Spinal cord (tissue), 10 donors: ENCODE measurements at places on chromosomes 1 and 21.

DNA sequence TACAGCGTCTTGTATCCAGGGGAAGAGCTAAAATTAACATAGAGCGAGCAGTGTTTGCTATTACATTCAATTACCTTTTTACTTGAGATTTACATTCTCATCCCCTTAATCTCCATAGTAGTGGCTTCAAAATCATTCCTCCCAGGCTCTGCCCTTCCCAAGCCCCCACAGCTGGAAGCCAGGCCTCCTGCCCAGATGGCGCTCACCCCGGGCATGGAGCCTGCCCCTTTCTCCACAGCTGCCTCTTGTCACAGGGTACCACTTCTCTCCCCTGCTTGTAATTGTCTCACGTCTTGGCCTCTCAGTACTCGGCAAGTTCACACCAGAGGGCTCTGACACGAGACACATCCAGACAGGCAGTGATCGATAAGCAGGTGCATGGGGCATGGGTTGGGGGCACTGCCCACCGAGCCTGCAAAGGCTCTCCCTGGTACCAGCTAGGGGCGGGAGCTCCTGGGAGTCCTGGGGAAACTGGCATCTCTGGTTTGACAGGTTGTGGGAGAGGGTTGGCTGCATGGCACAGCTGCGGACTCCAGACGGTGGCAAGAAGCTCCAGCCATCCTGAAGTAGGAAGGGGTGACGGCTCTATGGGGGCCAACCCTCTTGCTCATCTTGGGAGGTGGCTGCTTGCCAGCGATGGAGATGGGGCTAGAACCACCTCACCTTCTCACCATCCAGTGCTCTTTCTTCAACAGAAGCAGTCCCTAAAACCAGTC, 20.1 kb downstream of the CASZ1 start:
- DNase-seq = no peak

DNA sequence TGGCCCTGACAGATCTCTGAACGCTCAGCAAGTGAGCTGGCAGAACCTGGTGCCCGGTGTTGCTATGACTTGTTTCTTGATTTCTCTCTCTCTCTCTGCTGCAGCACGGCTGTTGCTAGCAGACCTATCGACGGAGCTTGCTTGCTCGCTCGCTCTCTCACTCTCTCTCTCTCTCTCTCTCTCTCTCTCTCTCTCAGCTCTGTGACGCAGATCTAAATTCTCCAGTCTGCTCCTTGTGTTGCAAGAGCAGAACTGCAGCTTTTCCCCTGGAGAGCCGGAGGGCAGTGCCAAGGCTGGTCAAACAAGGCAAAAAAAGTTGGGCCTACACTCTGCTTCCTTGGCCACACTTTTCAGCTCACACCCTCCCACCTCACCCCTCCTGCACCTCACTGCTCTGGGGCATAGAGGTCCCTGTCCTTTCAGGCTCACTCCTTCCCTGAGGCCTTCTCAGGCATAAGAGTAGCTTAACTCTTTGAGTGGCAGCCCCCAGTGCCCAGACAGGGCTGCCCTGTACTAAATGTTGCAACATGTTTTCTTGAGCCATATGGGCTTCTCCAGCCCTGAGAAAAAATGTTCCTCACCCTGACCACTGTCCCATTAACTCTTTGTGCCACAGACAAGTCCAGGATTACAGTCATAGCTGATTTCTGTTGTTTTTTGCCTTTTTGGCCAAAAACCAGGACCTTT, 72.2 kb downstream of the CD46 start:
- peak; percentile 95 for DNase-seq

GRCh38 chr1:50651476-50652263, 228.4 kb upstream of the DMRTA2 start:
- DNase-seq = no peak

DNA sequence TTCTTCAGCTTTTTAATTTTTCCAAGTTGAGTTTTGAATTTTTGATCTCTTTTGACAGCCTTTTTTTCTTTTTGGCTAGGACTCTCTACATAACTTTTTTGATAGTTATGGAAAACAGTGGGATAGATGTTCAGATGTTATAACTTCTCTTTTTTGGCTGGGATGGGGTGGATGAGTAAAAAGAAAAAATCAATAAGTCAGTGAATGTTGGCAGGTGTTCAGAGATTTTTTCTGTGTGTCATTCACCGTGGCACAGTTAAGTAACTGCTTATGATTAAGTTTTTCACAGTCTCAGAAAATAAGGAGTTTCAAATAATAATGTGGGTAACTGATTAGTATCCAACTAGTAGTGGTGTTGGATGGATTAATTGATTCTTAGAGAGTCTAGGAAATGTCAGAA, 24.0 kb downstream of the HS2ST1 start:
- no peak for DNase-seq

DNA sequence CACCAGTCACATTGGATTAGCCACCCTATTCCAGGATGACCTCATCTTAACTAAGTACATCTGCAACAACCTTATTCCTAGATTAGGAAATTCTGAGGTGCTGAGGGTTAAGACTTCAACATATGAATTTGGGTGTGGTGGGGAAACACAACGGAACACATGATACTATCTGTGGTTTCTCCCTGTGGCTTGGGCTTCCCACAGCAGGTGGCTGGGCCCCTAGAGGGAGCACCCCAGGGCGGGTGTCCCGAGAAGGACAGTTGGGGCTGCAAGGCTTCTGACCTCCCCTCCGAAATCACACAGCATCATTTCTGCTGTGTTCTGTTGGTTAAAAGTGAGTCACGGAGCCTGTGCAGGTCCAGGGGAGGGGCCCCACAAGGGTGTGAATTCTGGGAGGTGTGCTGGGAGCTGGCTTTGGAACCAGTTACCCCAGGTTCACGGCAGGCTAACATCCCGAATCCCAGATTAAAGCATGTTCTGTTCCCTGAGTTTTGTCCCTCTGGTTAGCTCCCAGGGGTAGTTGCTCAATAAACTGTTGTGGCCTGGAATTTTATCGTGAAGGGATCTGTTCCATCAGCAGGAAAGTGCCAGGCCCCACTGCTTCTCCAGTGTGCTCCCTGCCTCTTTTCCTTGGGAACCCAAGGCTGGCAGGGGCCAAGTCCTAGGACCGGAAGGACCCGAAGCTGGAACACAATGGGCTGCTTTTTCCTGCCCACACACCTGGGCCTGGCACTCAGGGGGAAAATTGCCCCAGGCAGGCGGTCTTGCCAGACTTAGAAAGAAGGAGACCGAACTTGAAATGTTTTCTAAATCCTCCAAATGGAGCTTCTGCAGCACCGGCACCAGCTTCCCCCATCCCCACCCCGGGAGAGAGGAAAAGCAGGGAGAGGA, 154.0 kb upstream of the WNT4 start:
- DNase-seq = no peak

DNA sequence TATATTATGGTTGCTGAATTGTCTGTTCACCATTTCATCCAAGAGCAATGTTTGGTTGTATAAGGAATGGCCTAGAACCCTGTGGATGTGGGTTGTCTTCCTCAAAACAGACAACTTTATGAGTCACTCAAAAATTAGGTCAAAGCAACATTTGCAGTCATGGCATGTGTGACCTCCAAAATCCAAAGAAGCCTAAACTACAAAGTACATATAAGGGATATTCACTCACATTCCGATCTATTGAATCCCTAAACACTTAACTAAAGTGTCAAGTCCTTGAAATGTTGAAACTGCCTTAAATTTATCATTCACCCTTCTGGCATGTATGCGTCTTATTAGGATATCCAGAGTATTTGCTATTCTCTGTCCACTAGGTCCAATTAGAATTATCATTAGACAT, 491.5 kb downstream of the NUF2 start:
- DNase-seq = no peak

DNA sequence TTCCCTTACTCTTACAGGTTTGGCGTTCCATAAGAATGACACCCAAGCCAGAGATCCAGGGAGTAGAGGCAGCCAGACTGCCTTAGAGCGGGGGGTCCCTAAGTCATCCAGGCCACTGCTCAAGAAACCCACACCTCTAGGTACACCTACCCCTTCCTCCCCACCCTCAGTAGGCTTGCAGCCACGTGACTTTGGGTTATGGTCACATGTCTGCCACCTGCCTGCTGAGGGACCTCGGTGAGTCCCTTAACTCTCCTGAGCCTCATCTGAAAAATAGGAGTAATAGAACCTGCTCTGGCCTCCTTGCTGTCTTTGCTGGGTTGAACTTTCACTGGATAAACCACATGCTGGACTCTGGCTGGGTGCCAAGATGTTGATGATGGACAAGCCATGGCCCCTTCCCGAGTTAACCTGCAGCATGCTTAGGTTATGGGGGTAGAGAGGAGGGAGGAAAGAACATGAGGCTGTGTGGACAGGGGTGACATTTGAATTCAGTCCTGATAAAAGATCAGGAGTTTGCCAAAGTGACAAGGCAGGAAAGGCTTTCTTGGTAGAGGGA, 4.5 kb downstream of the RPS6KA1 start:
- DNase-seq = no peak

GRCh38 chr1:98176936-98177335, 256.1 kb upstream of the DPYD start:
- no peak for DNase-seq

DNA sequence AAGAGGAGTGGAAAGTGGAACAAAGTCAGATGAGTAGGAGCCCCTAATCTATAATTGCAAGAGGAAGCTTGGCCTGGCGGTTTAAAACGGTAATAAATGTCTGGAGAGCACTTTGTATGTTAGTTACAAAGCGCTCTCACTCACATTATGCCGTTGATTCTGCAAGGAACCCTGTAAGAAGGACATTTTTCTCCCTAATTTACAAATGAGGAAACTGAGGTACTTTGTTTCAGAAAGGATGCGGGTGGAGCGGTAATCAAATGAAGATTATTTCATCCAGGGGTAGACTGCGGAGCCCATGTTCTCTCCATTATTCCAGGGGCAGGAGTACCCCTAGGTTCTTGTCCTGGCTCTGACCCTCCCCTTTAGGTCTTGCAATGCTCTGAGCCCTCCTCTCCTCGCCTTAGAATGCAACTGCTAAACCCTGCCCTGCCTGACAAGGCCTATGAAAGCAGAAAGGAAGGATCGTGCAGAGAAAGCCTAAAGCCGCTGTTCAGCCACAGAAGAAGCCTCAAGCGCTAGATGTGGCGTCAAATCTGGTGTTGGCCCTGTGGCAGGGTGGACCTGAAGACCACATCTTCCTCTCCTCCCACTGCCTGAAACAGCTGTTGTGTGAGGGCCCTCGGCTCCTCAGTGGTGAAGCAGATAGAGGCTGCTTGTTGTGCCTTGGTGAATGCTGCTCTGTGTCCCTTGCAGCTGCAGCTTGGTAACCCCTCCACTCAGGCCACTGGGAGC, 588 bp upstream of the PACC1 start:
- no peak for DNase-seq

- peak; percentile 39 for DNase-seq
Measured at GRCh38 chr1:89670163-89670562, 37.2 kb downstream of the LRRC8C start.

DNA sequence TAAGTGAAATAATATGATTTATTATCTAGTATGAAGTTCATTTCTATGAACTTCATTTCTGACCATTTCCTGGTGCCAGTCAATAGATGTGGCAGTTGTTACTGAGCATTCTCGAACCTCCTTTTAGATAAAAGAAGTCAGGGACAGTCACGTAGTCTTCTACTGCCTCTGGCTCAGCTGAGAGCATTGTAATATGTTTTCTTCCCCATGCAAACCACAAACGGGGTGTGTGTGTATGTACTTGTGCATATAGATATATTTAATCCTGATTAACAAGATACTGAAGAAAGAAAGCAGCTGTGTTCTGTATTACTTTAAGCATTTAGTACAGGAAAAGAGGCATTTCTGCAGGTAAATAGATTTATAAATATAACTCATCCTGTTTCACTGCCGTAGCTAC, 21.6 kb downstream of the ZNF684 start:
- DNase-seq = no peak

- DNase-seq = peak; percentile 84
Measured at GRCh38 chr1:53238197-53239155, at the start of gene MAGOH. TSS of gene MAGOH (minus strand) at chr1:53238518. CDS start at chr1:53238448, 70 bp downstream.

- DNase-seq = no peak
Measured at GRCh38 chr1:33017175-33017574, 19.5 kb downstream of the AK2 start.

GRCh38 chr1:183588827-183589226, 1.4 kb downstream of the NCF2 start:
- DNase-seq = peak; percentile 72

DNA sequence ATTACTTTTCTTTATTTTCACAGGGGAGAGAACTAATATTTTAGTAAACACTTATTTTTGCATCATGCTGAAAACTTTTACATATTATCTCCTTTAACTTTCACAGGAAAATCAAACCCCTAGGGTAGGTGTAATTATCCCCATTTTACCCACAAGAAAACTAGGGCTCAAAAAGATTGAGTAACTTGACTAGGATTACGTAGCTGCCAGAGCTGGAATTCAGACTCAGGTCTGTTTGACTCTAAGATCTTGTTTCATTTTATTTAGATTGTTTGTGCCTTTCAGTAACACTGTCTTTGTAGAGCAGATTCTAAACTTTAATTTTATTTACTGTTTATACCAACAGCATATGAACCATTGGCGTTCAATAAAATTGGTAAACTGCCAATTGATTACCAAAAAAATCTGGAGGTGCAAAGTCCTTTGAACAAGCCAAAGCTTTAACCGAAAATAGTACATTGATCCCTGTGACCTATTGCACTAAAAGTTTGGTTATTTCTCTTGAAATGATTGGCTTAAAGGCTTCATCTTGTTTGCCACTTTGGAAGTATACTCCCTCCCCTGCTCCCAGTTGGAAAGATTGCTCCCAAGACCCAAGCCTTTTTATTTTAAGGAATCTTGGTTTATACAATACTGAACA, 71.0 kb upstream of the WDR26 start:
- DNase-seq = no peak

DNA sequence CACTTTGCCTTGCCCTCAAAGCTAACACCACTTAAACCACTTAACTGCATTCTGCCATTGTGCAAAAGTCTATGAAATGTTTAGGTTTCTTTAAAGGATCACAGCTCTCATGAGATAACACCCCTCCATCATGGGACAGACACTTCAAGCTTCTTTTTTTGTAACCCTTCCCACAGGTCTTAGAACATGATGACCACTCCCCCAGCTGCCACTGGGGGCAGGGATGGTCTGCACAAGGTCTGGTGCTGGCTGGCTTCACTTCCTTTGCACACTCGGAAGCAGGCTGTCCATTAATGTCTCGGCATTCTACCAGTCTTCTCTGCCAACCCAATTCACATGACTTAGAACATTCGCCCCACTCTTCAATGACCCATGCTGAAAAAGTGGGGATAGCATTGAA, 7.7 kb downstream of the ADAMTS1 start:
- DNase-seq = no peak

GRCh38 chr1:27007909-27008582, 4.6 kb downstream of the TENT5B start:
- no peak for DNase-seq

GRCh38 chr1:73813716-73814115, 384.3 kb downstream of the LRRIQ3 start:
- peak; percentile 84 for DNase-seq

GRCh38 chr1:233664253-233664652, 50.3 kb downstream of the KCNK1 start:
- no peak for DNase-seq

- DNase-seq = no peak
Measured at GRCh38 chr1:110106013-110106941, 6.0 kb upstream of the UBL4B start.

DNA sequence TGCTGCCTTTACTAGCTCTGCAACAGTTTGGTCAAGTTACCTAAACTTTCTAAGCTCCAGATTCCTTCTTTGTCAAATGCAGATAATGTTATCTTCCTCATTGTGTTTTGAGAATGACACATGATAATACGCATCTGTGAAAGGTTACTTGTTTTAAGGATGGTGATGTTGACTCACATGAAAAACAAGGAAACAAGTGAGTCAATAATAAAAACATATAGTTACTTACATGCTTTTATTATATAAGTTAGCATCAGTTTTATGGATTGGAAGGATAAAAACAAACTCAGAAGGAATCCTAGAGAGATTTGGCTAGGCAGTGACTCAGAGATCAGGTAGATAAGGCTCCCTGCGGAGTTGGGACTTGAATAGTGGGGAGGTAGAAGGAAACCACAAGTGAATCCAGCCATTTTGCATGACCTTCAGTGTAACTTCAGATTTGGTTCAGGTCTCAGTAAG, 144.6 kb downstream of the LMO4 start:
- DNase-seq = no peak
